Transverse colon (tissue), 4 donors: ENCODE measurements at places on chromosomes 6 and 20.

- DNase-seq = no peak
Measured at GRCh38 chr20:35648836-35649235, 15.9 kb downstream of the CPNE1 start.

GRCh38 chr20:57698116-57698866 lies 11.5 kb downstream of the PMEPA1 start:
- DNase-seq = peak; percentile 77

- no peak for DNase-seq
Measured at GRCh38 chr6:70113171-70113570, 189.7 kb downstream of the COL9A1 start.

- DNase-seq = no peak
Measured at GRCh38 chr6:128233531-128233930, 286.9 kb downstream of the PTPRK start.

GRCh38 chr6:134622382-134623173 lies 304.7 kb upstream of the SGK1 start:
- DNase-seq = no peak

- no peak for DNase-seq
Measured at GRCh38 chr6:119128252-119128912, 49.9 kb upstream of the FAM184A start.

DNA sequence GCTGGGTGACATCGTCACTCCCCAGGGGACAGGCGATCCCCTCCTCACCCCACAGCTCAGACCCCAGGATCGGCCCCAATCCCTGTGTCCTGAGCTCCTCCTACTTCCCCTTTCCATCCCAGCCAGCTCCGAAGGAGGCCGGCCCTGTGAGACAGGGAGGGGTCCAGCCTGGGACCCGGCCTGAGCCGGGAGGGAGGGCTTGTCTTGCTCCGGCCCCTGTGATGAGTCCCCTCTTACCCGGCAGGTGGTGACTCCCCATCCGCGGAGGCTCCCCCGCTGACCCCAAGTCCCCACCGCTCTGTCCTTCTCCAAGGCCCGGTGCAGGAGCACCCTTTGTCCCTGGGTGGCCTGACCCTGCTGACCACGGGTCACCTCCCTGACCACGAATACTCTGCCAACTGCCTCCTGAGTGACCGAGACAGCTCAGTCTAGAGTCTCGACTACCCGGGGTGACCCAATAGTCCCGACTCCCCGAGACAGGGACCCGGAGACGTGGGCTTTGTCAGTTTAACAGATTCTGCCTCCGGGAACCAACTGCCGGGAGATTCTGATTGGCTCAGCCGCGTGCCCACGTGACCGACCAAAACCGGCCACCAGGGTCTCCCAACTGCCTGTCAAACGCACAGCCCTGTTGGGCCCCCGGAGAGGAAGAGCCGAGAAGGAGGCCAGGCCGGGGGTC lies 187.4 kb upstream of the PROKR2 start:
- DNase-seq = peak; percentile 56

- no peak for DNase-seq
Measured at GRCh38 chr6:118735320-118735719, 83.9 kb upstream of the CEP85L start.

GRCh38 chr6:56420296-56420695 lies 172.9 kb upstream of the COL21A1 start:
- DNase-seq = no peak

DNA sequence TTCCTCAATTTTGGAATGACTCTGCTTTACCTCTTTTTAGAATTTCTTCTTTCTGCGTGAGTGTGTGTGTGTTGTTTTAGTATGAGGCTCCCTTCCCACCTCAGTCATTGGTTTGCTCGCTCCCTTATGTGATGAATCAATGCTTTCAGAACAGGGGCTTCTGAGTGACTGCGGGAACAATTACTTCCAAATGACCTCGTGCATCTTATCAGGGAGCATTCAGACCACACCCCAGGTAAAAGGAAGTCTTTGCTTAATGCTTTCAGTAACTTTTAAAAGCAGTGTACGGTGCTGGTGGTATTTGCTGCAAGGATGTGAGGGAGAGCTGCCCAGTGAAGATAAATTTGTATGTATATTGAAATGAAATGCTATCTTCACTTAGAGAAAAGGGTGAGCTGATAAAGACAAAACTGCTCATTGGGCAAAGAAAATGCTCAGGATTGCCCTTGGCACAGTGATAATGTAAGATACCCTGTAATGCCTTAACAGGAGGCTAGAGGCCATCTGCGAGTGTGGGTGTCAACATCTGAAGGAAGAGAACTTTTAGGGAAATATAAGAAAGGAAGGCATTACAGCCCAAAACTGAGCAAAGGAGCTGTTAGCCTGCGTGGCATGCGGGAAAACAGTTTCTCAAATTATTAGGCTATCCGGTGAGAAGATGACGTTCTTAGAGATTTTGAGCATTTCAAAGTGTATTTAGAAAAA lies at the start of gene MLIP:
Gene MLIP, plus strand, starts transcription at position 103 of the 705 bp plus-strand sequence. Its CDS starts 37 bp downstream, at position 140.
- DNase-seq = no peak

DNA sequence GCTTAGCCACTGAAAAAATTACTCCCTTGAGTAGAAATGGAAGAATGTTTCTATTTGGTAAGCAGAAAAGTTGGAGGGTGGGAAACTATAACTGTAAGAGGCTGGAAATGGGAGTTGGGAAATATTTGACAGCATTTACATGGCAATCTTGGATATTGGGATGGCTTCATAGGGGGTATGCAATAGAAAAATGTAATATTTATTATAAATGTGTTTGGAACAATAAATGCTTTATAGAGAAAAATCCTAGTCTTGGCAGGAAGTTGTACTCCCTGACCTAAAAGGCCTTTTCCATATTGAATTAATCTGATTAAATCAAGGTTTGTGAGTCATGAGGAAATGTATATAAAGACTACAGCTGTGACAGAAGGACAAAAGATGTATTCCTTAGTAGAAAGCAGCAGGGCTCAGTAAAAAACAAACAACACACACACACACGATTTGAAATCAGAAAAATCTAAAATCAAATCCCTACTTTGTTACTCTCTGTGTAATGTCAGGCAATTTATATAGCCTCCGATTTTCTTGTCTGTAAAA lies 272.3 kb downstream of the CD109 start:
- DNase-seq = no peak

DNA sequence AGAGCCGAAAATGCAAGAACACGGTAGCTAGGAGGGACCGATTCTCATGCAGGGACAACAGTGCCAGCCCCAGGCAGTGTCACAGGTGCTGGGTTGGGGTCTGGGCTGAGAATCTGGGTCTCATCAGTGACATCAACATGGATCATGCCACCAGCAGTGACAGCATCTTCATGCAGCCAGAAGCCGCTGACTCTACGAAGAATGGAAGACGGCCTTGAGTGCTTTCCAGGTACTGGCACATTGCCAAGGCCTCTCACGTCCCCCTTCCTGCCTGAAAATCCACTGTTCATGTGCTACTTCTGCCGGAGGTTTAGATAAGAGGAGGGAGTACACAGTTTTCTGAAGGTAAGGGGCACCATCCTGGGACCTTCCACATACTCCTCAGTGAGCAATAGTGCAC lies 141.1 kb upstream of the FOXQ1 start:
- DNase-seq = no peak

- no peak for DNase-seq
Measured at GRCh38 chr6:133807501-133807900, 81.4 kb upstream of the TCF21 start.

DNA sequence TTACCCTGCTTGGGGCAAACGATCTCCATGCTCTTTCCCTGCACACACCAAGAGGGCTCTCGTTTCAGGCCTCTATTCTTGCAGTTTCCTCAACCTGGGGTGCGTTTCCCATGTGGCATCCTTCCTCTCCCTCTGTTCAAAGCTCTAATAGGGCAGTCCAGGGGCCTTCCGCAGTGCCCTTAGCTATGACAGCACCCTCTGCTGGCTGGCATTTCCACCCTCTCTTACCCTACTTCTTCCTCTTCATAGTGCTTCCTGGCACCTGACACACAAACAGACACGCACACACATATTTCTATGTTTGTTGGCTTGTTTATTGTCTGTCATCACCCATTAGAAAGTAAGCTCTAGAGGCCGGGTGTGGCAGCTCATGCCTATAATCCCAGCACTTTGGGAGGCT lies 294.0 kb downstream of the CLIC5 start:
- no peak for DNase-seq

GRCh38 chr6:38212579-38212978 lies 393.1 kb downstream of the ZFAND3 start:
- no peak for DNase-seq

- DNase-seq = no peak
Measured at GRCh38 chr6:104995989-104996617, 39.2 kb downstream of the LIN28B start.
